RPMI7951 (cell line): ENCODE measurements at places on chromosomes 1 and 21. TPM values are rescaled to one million over a fixed set of nuclear protein-coding genes. Genes with fewer than 3 reads are reported as not detected.
A peak's percentile ranks its signal among the peaks of the same experiment; 100 is the strongest.

DNA sequence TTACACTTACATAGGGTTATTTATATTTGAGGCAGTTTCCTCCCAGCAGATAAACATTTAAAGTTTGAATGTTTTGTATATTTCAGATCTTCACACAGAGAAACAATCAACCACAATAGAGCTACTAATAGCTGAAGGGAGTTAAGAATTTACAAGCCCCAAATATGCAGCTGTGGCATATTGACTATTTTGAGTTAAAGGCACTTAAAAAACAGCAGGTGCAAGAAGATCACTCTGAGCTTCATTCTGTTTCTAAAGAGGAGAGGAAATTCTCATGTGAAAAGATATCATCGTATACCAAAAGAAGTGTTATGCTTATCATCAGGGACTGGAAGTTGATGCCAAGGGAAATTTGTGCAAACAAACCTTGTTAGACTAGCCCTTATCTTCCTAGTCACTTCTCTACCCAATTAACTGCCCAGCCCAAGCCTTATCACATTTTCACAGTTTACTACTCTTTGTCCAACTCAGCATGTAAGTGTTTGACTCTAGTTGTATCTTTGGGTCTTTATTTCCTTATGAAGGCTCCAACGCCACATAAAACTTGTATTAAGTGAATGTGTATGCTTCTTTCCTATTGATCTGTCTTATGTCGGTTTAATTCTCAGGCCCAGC, 66.3 kb upstream of the COG2 start:
- no peak for DNase-seq

GRCh38 chr1:193940176-193940575, 753.8 kb upstream of the B3GALT2 start:
- DNase-seq, result no peak

DNA sequence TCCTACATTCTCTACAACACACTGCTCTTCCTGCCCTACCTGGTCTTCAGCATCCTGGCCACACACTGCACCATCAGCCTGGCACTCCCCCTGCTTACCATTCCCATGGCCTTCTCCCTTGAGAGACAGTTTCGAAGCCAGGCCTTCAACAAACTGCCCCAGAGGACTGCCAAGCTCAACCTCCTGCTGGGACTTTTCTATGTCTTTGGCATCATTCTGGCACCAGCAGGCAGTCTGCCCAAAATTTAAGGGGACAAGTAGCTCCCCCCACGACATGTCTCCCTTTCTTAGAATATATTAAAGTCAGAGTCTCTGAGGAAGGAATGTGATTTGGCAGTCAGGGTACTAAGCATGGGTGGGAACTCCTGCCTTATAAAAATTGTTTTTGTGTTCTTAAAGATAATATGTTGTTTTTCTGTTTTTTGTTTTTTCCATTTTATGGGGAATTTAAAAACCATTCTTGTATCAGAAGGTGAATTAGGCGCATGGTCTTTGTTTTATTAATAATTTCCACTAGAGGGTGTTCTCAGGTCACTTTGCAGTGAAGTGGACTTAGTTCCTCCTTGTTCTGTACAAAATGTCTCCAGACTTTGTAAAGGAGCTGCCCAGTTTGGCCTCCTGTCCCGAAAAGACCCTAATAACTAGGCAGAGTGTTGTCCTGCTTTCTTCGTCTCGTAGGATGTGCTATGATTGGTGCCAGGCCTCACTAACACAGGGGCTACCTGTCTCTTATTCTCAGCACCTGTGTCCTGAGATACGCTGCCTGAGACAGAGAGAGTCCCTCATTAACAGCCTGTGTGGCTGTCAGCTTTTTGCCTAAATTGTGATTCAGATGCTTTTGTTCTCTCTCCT, 13.1 kb downstream of the UBIAD1 start:
- DNase-seq, result no peak

SPRR2B gene
- total RNA-seq, result not detected in 2 replicates

PRDM16 gene
- not detected in 2 replicates for total RNA-seq

CZIB gene
- total RNA-seq, result 42.6 and 53.5 TPM in 2 replicates

DNA sequence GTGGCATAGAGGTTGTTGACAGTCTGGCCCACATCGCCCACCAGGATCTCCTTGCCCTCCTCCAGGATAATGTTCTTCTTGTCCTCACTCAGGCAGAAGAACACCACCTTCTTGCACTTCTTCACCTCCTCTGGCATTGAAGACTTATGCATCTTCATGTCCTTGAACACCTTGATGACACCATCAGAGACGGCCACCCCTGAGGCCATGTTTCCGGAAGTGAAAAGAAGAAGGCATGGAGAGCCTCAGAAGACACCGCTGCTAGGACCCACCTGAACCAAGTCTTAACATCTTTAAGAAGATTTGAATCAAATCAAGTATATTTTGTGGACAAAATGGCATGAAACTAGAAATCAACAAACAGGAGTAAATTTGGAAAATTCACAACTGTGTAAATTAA, 56.2 kb downstream of the C1orf185 start:
- no peak for DNase-seq

DNA sequence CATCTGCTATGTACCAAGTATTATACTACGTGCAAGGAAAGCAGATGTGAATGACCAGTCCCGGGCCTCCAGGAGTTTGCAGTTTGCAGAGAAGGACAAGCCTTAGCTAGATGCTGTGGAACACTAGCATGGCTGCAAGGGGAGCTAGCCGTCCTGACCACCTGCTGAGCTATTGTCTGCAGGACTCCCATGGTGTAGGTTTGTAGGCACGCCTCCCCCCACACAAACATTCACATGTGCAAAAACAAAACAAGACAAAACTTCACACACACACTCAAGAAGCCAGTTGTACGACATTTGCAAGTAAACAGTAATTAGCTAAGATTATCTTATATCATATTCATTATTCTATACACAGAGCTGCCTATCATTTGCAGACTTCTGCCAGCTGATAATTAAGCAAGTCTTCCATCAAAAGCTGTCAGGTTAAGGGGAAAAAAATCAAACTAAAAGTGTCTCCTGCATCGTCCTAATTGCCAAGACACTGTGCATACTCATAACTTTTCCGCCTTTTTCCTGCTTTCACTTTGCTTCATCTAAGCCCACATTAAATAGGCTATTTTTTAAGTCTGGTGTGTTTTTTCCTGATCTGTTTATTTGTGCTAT, 10.7 kb upstream of the HNRNPU start:
- no peak for DNase-seq

S100A9 gene
- 1.1 and 2.4 TPM in 2 replicates for total RNA-seq

DNA sequence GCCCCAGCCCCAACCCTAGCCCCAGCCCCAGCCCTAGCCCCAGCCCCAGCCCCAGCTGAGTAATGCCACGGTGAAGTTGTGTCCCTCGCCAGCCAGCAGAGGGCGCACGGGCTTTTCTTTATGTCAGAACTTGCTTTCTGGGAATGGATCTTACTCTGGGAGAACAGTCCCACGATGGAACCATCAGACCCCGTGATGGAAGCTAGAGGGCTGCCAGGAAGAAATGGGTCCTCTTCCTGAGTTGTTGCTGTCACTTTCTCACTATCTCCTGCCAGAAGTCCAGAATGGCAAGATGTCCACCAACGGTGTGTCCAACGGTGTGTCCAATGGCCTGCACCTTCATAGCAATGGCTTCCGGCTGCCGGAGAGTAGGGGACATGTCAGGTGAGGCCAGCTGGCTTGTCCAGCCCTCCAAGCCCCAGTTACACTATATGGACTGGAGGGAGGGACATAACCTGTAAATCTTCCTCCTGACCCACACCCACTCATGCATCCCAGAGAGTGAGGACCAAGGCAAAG, 25.1 kb upstream of the TMEM222 start:
- DNase-seq, result peak; percentile 55

DNA sequence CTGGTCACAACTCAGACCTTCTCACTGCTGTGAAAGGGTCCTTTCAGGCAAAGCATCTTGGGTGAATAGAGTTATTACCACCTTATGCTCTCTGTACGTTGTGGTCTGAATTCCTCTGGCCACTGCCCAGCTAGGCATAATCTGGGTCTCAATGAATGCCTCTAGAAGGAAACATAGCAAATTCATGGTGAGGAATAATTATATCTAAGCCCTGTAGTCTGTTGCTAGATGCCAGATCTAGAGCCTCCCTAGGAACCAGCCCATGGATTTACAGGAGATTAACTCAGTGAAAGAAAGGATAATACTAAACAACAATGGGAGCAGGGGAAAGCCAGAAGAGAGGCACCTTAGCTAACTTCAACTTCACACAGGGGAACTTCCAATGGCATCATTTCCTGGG, 2.4 kb upstream of the COL11A1 start:
- peak; percentile 30 for DNase-seq

- no peak for DNase-seq
Measured at GRCh38 chr1:30174499-30174898, 548.9 kb downstream of the MATN1 start.

PPIAL4G gene
- not detected in 2 replicates for total RNA-seq

- no peak for DNase-seq
Measured at GRCh38 chr1:209430107-209430506, 153.4 kb upstream of the CAMK1G start.

- no peak for DNase-seq
Measured at GRCh38 chr1:114609826-114610225, 28.4 kb upstream of the BCAS2 start.

DNAJC6 gene
- total RNA-seq, result 4.9 and 5.2 TPM in 2 replicates

DNA sequence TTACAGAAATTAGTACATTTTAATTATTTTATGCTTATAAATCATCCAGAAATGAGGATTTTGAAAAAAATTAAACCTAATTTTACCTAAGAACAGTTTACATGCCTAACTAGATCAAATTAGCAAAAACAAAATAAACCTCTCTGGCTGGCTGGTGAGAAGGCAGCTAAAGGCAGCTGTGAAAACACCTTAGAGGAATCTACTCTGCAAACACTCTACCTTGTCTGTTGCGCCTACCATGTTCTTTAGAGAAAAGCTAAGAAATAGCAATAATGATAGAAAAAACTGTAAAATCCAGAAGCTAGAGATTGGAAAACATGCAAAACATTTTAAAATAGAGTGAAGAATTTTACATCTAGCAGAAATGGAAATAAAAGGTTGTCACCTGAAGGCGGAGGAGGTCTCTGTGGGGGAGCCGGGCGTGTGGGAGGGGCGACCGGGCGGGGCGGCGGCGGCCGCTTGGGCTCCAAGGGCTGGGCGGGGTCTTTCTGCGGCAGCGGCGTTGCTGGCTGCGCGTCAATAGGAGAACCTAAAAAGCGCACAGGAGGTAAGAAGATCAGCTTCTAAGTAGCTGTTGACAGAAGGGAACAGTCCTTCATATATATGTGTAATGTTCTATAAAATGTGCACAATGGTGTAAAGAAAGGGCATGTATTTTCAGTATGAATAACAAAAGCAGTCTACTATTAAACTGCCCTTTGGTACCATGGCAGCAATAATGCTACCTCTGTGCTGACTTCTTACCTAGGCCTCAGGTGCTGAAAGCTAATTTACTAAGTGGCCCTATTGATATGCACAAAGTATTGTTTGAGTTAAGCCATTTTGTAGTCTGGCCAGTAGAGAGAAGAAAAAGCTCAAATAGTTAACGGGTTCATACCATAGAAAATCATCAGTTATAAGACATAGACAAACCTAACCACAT, 33.3 kb upstream of the CFAP298 start:
- DNase-seq, result no peak

DNA sequence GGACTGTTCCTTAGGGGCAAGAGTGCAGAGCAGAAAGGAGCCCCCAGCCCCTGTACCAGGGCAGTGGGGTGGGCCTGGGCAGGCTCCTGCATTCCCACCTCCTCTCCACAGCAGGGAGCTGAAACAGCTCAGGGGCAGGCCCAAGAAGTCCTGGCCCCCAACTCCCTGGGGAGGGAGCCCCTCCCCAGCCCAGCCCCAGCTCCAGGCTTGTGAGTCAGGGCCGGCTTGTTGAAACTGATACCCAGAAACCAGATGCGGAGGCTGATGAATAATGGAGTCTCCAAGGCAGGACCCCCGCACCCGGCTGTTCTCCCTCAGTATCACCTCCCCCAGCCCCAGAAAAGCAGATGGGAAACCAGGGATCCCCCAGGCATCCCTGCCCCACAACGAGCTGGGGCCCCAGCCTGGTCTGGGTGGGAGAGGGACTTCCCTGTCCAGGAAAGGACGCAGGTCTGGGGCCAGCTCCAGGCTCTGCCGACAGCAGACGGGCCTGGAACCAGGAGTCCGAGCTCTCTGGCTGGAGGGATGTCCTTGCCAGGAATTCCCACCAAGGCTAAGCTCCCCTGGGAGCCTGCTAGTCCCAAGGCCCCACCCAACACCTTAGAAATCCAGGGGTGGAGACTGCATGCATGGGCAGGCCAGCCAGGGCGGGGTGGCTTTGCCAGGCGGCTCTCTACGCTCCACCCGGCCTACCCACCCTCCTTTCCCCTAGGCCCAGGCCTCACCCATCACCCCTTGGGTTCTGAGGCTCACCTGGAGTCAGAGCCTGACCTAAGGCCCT, 2.7 kb downstream of the PLEKHG5 start:
- no peak for DNase-seq

GRCh38 chr21:31354604-31355443, 10.8 kb upstream of the TIAM1 start:
- peak; percentile 90 for DNase-seq

TTC39A gene
- 0.24 TPM in 1 of 2 replicates, not detected in the other for total RNA-seq

KANK4 gene
- total RNA-seq, result 0.36 TPM in 1 of 2 replicates, not detected in the other

SLC30A7 gene
- total RNA-seq, result 35.0 and 44.9 TPM in 2 replicates

- no peak for DNase-seq
Measured at GRCh38 chr1:109084563-109085517, 5.7 kb upstream of the TMEM167B start.

DNA sequence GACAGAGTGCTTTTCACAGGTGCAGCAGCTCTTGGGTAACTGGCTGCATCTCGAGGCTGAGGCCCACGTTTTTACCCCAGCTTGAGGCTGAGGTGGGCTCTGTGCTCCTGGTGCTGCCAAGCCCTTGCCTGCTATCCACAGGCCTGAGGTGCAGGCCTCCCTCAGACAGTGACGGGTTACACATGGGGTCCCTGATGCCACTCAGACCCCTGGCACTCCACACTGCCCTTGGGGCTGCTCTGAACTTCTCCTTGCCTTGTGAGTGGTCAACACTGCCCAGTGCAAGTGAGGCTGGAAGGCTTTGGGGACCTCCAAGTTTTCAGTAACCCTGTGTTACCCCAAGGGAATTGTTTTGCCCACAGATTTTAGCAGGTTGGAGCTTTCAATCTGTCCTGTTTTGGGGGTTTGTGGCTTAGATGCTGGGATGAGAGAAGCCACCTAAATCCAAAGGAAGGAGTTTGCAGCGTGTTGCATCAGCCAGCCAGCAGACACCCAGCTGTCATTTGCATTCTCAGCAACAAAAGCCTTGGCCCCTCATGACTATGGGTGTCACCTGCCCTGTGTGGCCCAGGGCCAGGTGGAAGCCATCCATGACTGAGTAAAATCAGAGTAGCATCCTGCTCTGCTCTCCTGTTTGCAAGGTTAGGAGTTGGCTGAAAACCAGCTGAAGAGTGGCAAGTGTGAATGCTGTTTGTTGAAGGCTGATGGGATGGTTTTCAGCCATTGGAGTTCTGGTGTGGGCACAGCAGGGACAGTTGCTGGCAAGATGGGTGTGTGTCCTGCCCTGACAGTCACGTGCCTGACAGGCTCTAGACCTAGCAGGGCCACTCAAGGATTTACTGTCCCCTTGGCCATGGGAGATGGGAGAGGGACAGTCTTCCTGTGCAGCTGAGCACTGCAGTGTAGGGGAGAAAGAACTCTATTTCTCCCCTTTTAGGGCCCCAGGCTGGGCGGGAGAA, 3.2 kb downstream of the RNF187 start:
- no peak for DNase-seq

DNA sequence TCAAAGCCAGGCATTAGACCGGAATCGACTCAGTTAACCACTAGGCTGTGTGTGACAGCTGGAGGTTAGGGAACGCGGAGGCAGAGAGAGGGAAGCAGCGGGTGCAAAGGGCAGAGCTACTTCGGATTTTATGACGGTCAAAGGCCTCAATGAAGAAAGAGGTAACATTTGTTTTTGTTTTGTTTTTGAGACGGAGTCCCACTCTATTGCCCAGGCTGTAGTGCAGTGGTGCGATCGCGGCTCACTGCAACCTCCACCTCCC, 276.8 kb upstream of the GREM2 start:
- peak; percentile 1 for DNase-seq
